ENCODE measurements at places on chromosomes 16 and 17.

DNA sequence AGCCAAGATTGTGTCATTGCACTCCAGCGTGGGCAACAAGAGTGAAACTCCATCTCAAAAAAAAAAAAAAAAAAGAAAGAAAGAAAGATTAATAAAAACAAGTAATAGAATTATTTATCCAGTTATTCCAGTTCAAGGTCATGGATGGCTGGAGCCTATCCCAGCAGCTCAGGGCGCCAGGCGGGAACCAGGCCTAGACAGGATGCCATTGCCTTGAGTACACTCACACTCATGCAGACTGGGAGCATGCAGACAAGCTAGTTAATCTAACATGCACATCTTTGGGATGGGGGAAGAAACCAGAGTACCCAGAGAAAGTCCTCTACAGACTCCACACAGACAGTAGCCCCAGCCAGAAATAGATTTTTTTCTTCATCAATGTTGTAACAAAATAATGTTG lies 17.9 kb downstream of the PDP2 start:
- no peak for DNase-seq

- DNase-seq = no peak
Observed at GRCh38 chr17:76048025-76048605, 21.0 kb upstream of the EVPL start.

DNA sequence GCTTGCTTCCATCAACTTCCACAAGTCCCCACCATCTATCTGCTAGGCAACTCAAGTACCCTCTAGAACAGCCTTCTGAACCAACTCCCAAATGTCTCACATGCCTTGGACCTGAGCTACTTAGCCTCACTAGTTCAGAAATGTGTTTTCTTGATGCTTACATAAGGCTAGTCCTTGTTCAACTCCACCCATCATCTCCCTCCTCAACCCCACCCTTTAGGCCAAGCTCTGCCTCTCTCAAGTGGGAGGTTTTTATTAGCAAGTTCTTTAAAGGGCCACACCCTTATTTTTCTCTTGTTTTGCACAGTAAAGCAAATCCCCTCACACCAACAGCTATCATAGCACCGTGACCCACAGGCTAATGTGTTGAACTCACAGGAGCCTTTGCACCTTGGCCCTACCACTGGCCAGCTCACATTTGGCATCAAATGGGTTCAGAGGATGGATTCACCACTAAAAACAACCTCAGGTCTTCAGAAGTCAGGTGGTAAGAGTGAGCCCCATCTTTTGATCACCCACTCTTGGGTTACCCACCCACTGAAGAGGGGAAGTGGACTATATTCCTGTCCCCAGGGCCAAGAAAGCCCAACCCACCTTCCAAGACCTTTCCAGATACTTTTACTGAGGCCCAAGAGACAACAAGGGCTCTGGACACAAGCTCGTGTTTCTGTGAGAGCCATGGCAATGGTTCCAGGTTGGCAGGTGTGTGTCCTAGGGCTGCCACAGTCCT lies 12.2 kb downstream of the PIK3R5 start:
- no peak for DNase-seq

DNA sequence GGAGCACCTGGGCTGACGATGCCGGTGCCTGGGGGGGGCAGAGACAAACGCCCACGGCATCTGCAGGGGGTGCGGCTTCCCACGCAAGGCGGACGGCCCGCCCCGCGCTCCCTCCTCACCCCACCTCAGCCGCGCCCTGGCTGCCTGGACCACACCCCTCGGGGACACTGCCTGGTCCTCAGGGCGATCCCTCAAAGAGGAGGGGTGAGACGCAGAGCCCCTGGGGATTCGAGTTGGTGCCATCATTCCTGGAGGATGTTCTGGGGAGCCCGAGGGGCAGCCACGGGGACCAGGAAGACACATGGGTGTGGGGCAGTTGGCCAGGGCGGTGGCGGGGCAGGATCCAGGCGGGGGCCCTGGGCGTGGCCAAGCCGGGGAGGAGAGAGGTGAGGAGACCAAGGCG lies 3.9 kb downstream of the IGFALS start:
- DNase-seq = no peak

DNA sequence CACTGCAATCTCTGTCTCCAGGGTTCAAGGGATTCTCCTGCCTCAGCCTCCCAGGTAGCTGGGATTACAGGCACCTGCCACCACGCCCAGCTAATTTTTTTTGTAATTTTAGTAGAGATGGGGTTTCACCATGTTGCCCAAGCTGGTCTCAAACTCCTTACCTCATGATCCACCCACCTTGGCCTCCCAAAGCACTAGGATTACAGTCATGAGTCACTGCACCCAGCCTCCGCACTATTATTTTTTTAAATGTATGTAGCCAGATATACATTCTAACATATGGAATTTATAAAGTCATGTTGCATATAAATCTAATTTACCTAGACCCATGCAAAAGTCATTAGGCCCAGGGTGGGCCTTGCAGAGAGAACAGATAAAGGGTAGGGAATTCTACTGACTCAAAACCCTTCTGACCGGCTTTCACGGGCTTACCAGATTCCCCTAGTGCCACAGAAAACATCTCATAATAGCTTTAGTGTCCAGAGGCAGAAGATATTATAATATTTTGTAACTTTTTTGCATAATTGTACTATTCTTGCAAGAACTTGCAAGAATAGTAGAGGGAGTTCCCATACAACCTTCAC lies 20.5 kb upstream of the HELZ start:
- no peak for DNase-seq

DNA sequence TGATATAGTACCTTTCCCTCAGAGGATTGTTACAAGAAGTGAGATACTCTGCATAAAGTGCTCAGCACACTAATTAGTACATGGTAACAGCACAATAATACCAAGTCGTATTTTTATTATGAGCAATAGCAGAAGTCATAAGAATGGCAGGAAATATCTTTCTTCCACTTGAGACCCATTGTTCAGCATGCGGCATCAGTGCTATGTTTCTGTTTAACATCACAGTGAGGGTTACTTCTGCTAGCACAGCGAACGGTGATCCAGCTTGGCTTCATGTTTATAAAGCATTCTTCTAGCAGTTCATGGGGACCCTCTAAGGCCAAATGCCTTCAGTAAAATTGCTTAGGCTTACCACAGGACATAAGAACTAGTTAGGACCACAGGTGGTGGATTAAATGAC lies 83.1 kb downstream of the MYO1D start:
- DNase-seq = no peak

GRCh38 chr17:28938552-28938951 lies 12.8 kb downstream of the PHF12 start:
- DNase-seq = no peak

DNA sequence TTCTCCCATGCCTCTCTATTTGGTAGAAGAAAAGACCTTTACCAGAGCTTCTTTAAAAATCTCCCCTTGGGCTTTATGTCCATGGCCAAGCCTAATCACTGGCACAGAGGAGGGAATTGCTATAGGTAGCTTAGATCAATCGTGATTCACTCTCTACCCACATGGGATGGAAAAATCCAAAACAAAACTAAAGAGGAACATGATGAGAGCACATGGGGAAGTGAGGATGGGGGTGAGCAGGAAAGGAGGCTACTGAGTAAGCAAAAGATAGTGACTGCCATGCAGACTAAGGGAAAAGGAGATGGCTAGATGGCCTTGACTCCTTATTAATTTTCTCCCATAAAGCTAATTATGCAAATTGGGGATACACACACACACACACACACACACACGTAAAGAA lies 201.2 kb downstream of the HS3ST3A1 start:
- DNase-seq = no peak

Measured in HuH-7 (cell line).